ENCODE measurements at places on chromosomes 16 and 17. TPM values are rescaled to one million over a fixed set of nuclear protein-coding genes. Genes with fewer than 3 reads are reported as not detected.

The SEBOX gene
- total RNA-seq: not detected

The GAS2L2 gene
- total RNA-seq: 0.05 TPM

The PIPOX gene
- 3.1 TPM for total RNA-seq

The KRT12 gene
- not detected for total RNA-seq

GRCh38 chr17:50148226-50149090, 2.0 kb downstream of the PPP1R9B start:
- DNase-seq: peak; percentile 33

DNA sequence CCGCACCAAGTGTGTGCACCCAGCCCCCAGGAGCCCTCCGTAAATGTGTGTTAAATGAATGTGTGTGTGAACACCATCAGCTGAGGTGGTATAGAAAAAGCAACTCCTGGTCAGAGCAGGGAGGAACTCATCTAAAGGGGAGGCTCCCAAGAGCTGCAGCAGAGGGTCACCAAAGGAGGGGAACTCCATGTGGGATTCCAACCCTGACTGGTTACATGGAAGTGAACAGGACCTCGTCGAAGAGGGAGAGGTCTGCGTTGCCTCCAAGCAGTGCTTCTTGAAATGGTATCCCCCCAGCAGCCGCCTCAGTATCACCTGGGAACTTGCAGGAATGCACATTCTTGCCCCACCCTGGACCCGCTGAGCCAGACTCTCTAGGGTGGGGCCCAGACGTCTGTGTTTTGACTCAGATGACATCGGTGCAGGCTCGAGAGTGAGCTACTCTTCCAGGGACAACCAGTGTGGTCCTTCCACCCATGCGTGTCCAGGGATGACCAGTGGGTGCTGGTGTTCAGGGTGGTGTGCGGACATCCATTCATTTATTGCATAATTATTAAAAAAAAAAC, 30.8 kb downstream of the ADCY9 start:
- no peak for DNase-seq

- no peak for DNase-seq
These were observed 96.3 kb upstream of the CHMP6 start for GRCh38 chr17:80895366-80895765.

- DNase-seq: no peak
These were observed 6.1 kb upstream of the PRKCA start for GRCh38 chr17:66296289-66296725.

GRCh38 chr17:66939461-66940114, 24.9 kb upstream of the CACNG4 start:
- no peak for DNase-seq

DNA sequence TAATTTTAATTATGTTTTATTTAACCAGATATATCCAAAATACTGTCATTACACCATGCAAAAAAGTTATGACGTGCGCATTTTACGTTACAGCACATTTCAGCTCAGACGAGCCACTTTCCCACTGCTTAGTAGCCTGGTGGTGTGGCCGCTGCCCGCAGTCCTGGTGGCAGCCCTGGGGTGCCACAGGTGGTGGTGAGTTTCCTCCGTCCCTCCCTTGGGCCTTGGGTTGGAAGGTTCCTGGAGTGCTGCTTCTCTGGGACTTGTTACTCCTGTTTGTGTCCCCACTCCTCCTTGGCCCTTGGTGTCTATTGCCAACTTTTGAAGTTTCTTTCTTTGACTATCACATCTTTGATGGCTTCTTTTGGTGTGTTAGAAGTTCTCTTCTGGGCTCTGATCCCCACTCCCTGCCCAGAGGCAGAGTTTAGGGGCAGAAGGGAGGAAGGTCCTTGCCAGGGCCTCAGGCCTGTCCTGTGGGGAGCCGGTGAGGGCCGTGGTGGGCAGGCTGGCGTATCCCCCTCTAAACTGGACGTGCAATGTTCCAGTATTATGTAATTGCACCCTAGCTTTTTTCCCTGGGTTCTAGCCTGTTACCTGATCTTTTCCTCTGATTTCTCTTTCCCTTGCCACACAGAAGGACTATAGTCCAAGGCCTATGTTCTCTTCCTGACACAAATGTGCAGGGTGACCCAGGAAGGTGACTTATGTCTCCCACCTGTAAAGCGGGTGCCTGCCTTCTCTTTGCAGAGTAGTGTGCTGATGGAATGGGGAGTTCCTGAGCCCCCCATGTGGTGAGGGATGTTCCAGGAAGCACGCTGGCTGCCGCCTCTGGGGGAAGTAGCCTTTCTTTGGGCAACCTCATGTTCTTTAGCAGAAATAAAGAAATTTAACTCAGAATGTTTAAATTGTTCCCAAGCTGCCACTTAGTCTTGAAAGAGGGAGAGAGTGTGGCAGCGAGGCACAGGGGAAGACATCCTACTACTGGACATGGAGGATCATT, 8.4 kb downstream of the MPRIP start:
- DNase-seq: no peak

Measured in dermis blood vessel endothelial cell (primary cell).